ENCODE measurements at places on chromosomes 5 and 9.

DNA sequence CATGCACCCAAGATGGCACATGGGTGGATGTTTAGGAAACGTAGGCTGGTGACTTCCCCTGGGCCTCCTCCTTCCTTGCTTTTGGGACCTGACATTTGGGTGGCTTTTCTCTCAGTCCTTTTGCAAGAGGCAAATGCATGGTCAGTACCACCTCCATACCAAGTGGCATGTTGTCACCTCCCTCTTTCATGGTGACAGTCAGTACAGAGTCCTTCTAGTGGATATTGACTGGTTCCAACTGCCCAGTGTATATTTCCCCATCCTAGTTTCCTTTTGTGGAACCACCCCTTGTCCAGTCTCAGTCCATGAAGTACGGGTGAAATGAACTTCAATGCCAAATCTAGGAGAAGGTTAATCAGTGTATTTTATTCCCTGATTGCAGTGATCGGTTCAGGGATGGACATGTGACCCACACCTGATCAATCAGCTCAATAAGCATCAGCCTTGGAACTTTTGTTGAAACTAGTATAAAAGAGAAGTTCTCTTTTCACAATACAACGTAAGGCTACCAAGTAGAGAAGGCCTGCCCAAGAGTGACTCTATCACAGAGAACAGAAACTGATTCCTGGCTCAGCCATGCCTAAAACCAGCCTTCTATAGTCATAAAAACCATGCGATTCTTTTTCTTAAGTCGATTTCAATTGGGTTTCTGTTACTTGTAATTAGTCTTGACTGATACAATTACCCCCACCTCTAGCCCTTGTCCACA is 143.4 kb upstream of the KLF9 start:
- no peak for DNase-seq

DNA sequence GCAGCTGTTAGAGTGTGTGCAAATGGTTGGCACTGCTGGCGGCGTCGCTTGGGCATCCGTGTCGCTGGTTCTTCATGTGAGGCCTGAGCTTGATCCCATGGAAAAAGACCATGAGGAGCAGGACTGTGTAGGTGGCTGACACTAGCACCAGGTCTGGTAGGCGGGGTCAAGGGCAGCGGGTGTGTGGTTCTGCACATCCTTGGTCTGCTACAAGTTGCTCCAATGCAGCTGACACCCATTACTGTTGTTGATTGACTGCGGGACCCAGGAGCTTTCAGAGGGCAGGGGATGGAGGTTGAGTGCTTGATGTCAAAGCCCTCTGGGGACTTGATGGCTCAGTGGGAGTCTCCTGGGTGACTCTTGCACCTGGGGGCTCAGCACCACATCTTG is 29.0 kb upstream of the PITX1 start:
- no peak for DNase-seq

DNA sequence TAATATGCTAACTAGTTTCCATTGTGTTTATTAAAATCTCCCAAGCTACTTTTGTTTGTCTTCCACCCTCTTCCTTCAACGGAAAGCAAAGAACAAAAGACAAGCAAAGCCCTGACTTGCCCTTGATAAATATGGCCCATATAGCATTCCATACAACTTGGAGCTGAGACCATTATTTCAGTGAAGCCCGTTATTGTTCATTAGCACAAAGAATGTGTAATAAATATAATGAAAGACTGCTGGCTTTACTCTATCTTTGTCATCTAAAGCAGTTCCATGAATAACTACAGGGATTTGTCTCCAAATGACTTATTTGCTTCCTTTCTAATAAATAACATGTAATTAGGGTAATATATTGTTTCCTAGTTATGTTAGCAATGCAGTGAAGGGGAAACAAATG is 270.7 kb upstream of the TLE4 start:
- no peak for DNase-seq

DNA sequence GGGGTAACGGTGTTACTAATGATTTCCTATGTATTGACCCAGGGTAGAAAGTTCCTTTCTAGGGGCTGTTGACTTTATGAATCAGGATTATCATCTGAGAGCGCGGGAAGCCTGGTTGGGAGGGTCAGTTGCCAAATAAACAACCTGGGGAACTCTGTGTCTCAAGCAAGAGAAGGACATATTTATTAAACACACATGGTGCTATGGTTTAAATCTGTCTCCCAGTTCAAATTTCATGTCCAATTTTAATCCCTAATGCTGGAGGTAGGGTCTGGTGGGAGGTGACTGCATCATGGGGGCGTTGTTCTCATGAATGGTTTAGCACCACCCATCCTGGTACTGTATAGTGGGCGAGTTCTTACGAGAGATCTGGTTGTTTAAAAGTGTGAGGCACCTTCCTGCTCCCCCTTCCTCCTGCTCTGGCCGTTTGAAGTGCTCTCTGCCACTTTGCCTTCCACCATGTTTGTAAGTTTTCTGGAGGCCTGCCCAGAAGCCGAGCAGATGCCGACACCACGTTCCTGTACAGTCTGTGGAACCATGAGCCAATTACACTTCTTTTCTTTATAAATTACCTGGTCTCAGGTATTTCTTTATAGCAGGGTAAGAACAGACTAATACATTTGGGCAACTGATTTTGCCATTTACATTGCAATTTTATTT is 19.7 kb upstream of the GAS1 start:
- DNase-seq, result no peak

DNA sequence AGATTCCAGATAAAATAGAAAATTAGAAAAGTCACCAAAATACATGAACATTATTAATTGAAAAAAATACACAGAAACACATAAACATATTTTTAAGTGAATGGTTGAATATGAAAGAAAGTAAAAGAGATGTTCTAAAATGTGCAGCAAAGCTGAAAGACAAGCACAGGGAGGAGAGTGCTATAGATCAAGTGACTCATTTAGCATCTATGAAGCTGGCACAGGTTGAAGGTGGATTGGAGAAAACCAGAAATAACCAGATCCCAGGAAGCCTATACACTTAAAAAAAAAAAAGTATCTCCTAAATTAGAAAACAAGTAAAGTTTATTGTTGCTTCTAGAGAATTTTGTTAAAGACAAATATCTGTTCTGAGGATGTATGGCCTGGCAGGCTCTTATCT is 338.9 kb downstream of the CDH12 start:
- no peak for DNase-seq

DNA sequence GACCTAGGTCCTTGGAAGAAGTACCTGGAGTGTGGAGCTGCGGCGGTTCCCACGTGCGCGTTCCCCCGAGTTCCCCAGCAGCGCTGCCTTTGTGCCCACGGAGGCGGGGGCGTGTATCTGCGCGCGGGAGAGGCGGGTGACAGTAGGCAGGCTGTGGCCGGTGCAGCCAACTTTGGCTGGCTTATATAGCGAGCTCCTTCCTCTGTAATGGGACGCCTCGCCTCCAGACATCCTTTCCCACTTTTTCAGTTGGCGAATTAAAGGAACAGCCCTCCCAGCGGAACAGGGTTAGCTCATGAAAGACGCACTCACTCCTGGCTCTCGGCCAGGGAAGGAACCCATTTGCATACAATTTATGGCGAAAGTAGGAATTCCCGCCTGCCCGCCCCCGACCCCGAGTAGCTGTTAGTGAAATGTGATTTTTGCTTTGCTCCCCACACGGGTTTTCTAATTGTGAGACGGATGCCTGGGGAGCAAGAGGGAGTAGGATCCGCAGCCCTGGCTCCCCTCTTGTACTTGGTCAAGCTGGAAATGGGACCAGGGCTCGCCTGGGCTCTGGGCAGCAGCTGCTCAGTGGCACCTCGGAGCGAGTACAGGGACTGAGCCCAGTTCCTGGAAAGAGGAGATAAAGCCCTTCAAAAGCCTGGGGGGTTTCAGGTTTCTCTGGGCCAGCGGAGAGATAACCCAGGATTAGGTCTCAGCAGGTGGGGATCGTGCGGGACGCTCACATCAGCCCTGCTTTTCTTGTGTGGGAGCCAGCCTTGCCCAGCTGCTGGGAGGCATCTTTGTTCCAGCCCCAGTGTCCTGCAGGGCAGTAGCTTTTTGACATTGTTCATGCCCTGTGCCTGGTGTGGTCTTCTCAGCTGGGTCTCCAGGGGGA is at the start of gene TNC:
TNC (minus strand) TSS at position 159 of the 880 bp plus-strand sequence. CDS start 27,139 bp downstream, outside the sequence.
- DNase-seq, result no peak

GRCh38 chr9:89410641-89411350 is 87.1 kb downstream of the SEMA4D start:
- no peak for DNase-seq

- peak; percentile 81 for DNase-seq
Measured at GRCh38 chr5:96146675-96147074, 185.0 kb upstream of the ELL2 start.

GRCh38 chr9:93450945-93451815 is at the start of gene FAM120A:
Gene FAM120A, plus strand, starts transcription at chr9:93451685. Its CDS starts 231 bp downstream, at chr9:93451916.
- DNase-seq, result no peak

GRCh38 chr9:60546406-60546805 is 367.8 kb upstream of the SPATA31A5 start:
- DNase-seq, result no peak

DNA sequence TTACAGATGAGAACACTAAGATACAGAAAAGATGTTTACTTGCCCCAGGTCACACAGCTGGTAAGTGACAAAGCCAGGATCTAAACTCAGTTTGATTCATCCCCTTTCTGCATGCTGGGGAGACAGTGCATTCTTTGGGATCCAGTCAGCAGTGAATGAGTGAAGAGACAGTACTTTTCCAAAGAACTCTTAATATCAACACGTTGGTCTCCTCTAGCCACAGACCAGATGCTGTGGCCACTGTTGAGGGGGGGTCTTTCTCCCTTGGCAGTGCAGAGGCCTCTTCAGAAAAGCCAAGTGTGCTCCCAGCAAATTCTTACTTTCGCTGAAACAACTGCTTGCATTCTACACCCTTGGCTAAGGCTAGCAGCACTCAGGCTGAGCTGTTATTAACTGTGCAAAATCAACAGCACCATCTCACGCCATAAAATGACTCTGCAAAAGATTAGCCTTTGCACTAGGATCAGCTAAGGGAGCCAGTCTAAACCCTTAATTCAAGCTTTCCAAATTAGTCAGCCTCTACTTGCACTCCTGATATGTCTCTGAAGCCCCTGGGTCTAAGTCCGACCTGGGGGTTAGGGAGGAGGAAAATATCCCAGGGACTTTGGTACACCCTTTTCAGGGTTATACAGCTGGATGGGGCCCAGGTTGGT is 4.8 kb upstream of the TMEM171 start:
- peak; percentile 87 for DNase-seq

- DNase-seq, result no peak
Measured at GRCh38 chr9:107588393-107588792, 98.8 kb upstream of the KLF4 start.

DNA sequence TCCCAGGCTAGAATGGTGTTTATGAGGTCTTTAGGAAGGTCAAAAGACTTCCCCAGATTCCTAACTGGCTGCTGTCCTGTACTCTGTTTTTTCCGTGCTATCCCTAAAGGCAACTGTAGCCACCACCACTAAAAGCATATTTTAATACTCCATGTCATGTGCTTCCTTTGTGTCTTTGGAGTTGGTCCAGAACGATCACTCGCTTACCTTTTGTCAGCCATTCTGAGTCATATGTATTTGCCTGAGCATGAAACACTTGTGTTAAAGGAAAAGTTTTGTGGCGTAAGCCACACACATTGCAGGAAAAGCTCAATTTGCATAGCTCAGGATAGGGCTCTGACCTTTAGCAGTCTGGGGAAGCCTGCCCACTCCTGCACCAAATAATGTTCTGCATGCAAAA is 299.6 kb downstream of the NTRK2 start:
- no peak for DNase-seq

- no peak for DNase-seq
Measured at GRCh38 chr9:120310035-120310434, 269.9 kb downstream of the CDK5RAP2 start.

GRCh38 chr5:121088341-121088740 is 624.2 kb downstream of the PRR16 start:
- DNase-seq, result no peak

DNA sequence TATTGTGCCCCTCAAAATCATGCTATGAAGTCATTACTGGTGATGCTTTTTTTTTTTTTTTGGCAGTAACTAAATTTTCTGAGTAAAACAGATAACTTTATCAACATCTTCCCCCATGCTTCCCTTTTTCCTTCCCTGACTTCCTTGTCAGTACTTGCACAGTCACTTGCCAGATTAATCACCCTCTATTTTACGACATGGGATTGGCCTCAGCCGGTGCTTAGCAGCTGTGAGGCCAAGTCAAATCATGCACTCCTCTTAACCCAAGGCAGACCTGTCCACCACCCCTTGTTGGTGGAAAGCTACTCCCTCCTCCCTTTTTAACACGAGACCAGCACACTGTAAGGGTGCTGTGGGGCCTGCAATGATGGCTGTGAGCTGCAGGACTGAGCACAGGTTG is 118.0 kb upstream of the OTULINL start:
- no peak for DNase-seq

GRCh38 chr5:32443145-32443540 is 1.4 kb downstream of the ZFR start:
- peak; percentile 10 for DNase-seq

GRCh38 chr5:45279109-45279508 is 417.1 kb downstream of the HCN1 start:
- no peak for DNase-seq

Data from GM04504 (cell line).